ENCODE measurements at places on chromosomes 1 and 21.

DNA sequence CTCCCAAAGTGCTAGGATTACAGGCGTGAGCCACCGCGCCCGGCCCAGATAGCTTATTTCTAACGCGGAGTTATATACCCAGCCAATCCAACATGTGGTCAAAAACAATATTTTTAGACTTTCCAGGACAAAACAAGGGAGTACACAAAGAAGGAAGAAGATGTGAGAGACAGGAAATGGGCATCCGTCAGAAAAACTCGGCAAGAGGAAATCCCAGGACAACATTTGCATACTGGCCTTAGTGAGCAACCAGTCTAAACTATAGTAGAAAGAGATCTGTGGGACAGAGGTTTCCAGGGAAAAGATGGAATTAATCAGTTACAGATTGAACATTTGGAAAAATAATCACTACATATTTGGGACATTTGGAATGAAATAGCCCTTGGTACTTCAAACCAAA lies 11.4 kb downstream of the ARMH1 start:
- DNase-seq = no peak

DNA sequence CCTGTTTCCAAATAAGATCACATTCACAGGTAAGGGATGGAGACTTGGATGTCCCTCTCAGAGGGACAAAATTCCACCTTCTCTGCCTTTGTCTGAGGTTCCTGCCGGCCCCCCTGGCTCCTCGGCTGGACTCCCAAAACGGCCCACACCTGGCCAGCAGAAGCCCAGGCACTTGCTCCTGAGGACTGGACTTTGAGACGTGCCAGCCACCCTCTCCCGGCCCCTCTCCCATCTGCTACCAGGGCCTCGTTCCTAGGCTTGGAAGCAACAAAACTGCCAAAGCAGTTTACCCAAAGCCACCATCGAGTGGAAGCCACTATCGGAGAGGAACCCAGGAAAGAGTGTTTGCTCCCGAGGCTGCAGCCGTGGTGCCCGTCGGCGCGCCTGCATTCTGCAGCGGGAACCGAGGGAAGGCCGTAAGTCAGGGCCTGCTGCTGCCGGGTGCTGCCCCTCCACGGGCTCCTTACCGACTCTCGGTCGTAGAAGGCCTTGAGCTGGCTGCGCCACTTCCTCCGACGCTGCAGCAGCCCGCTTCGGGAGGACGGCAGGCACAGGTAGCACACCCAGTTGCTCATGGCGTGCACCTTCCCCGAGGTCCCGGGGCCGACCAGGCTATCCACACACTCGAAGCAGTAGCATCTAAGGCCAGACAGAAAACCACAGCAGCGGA lies 3.5 kb downstream of the DNMT3L start:
- DNase-seq = no peak

GRCh38 chr1:11280719-11281376 lies 7.8 kb downstream of the UBIAD1 start:
- DNase-seq = peak; percentile 29

DNA sequence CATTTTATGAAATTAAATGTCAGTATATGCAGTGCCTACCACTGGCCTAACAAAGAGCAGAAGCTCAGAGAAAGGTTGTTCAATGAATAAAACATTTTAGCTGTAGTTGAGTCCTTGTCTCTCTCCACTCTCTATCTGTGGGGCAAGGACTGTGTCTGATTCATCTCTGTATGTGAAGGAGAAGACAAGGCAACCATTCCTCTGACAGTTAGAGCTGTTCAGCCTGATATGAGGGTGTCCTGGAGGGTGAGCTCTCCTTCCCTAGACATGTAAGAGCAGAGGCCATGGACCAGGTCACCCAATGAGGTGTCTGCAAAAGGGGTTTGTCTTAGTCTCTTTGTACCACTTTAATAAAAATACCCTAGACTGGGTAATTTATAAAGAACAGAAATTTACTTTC lies 4.5 kb upstream of the PDZK1IP1 start:
- no peak for DNase-seq

GRCh38 chr21:41217671-41218385 lies 49.9 kb downstream of the BACE2 start:
- DNase-seq = no peak

DNA sequence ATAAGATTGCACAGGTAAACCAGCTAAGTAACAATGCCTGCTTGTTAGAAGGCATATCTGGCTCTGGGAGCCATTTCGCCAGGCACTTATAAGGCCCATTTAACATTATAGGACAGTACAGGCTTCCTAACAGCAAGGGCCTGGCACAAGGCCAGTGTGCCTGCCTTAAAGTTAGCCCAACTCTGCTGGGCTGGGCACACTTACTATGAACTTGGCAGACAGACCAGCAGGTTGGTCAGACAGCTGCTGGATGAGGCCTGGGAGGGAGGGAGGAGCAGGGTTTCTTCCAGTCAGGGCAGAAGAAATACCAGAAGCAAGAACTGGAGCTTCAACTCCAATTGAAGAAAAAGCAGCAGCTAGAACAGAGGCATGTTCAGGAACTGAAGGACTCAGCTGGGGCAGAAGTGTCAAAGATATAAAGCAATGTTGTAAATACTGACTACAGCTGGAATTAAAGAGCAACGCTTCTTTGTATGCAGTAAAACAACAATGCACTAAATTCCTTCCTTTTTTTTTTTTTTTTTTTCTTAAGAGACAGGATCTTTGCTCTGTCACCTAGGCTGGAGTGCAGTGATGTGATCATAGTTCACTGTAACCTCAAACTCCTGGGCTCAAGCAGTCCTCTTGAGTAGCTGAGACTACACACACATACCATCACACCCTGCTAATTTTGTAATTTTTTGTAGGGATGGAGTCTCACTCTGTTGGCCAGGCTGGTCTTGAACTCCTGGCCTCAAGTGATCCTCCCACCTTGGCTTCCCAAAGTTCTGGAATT lies 4.9 kb downstream of the CACHD1 start:
- DNase-seq = no peak

DNA sequence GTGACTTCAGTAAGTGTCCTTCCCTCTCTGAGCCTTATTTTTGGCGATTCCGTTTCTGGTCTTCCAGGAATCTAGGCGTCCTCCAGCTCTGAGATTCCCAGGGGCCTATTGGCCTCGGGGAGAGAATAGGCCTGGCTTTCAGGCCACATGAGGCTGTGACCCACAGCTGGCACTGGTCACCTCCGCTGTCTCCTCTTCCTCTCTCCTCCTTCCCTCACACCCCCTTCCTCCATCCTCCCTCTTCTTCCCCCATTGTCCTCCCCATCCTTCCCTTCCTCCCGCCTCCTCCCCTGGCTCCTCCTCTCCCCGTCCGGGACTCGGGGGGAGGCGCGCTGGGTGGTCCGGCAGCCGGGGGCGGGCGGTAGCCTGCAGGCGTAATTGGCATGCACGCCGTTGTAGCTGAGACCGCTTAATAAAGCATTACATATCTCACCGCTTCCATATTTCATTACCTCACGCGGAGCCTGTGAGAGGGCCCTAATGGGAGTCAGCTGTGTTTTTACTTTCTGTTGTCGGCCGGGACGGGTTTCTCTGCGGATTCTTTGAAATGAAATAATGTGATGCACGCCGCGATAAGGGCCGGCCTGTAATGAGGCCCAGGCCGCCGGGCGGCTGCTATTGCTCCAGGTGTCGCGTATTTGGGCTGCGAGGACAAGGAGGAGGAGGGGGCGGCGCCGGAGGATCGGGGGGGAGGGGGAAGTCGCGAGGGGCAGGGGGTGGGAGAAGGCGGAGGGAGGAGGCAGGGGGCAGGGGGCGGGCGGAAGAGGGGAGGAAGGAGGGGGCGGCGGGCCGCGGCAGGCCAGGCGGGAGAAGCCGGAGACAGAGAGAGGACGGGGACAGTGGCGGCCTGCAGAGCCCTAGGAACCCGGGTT lies 95.3 kb downstream of the FOXD2 start:
- no peak for DNase-seq

GRCh38 chr1:212491454-212491853 lies 58.7 kb downstream of the NENF start:
- no peak for DNase-seq

- no peak for DNase-seq
Measured at GRCh38 chr1:217721692-217722091, 90.5 kb downstream of the SPATA17 start.

DNA sequence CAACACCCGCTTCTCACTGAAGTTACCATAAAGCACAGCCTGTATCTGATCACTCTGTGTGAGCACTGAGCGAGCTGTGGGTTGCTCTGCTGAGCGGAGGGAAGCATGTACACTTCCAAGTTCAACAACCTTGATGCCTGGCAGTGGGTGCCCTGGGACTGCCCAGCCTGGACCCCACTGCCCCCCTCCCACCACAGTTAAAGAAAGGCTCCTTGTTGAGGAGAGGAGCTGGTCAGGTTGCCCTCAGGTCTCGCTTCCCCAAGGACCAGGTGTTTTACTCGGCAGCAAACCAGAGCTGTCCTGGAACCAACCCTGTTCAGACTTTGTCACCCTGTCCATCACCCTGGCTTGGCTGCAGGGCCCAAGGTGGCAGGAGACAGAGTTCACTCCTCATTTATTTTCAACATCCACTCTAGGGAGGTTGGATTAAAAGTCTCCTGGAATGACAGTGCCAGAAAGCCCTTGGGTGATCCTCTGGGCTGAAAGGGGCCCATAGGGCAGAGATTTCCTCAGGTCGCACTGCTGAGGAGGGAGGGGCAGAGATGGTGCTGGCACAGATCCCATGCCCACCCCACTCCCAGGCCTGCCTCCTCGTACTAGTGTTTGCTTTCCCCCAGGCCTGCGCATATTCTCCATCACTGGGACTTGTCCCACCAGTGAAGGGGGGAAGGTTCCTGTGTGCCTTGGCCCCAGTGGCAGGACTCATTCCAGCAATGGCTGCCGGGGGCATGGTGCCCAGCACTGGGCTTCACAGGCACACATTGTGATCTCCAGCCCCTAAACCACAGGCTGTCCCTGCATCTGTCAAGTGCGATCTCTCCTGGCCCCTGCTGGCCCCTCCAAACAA lies 101.7 kb downstream of the TRABD2B start:
- no peak for DNase-seq

DNA sequence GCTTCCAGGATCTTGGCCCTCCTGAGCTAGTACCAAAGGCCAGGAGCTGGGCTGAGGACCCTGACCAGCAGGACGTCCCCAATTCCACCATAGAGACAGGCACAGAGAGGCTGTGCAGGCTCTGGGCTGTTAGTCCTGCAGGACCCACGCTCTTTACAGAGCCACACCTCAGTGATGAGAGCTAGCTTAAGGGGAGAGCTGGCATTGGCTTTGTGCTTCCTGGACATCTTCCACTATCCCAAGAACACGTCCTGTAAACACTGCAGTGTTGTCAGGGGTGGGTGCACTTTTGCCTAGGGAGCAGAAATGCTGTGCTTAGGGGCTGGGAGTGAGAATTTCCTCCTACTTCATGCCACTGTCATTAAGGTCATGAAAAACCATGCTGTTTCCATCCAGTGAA lies 91.7 kb upstream of the EDN2 start:
- no peak for DNase-seq

DNA sequence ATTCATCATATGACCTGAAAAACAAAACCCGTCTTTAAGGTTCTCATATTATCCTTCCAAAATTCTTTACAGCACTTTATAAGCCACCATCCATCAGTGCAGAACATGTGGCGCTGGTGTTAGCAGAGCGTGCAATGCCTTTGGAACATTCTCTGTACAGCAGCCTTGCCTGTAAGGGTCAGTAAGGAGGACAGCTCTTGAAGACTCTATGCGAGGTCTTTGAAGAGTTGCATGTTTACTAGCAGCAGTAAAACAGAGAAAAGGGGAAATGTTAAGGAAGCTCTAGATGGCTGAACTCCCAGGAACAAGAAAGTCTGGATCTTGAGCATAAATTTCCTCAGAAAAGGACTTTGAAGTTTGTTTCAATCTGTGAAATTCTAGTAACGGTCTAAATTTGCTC lies 365.6 kb downstream of the DUSP10 start:
- no peak for DNase-seq

DNA sequence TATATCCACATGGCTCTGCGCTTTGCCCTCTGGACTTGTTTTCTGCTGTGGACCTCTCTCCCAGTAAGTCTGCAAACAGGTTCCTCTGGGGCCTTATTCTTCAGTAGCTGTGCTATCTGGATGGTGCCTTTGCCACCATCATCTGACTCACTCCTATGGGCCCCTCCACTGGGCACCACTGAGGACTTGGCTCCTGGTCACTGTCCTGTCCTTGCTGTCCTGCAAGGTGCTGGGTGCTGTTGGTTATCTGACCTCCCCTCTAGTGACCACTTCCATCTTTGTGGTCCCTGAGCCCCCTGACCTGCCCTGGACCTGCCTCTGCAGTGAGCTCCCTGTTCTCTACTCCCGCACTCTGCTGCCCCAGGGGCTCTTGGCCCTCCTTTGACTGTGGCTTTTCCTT lies 6.7 kb downstream of the CNIH3 start:
- DNase-seq = no peak

DNA sequence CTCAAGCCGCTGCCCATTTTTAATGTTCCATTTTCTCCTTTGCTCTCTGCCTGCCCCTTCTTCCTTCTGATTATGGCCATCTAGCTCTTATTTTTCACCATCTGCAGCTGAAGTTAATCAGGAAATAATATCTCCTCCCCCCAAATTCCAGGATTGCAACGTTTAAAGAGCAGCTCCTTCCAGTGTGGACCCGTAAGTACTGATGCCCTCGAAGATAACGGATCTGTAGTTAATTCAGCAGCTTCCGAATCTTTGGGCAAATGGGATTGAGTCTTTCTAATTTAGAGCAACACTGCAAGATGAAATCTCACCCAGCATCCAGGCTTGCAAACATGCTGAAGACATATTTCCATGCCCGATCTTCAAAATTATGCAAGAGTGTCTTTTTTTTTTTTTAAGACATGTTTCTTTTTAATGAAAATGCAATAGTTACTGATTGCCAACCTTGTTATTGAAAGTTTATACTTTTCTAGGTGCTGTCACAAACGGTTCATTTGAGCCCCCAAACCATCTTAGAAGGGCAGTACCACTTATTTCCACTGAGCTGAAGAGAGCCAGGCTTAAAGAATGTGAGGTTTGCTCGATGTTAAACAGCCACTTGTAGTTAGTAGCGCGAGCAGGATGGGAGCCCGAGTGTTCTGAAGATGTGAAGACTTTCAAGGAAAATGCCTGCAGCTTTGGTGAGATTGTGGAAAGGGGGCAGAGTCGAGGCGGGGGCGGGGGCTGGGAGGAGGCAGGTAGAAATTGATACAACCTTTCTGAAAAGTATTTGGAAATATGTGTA lies 10.9 kb upstream of the RCAN3 start:
- no peak for DNase-seq

DNA sequence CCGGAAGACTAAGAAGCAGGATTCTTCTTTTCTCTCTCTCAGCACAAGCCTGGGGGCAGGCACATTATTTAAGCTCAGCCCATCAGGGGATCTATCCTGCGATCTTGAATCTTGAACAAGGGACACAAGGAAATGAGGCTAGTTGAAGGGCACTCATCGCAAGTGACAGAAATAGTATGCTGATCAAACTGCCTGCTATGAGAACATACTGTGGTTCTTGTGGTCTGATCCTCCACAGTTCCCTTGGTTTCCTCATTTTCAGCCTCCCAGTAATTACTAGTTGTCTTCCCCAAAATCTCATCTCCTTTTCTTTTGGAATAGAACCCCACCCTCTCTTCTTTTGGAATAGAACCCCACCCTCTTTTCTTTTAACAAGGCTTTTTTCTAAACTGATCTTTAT lies 6.5 kb downstream of the ANKRD45 start:
- no peak for DNase-seq

Data from CD4-positive, alpha-beta T cell treated with Interleukin-4 for 4 hours (primary cell).